CD4-positive, alpha-beta T cell treated with Interleukin-17A for 1 hour (primary cell): ENCODE measurements at places on chromosomes 11 and 22.

- DNase-seq, result no peak
These were observed 1.1 kb upstream of the PHLDB1 start for GRCh38 chr11:118606157-118606843.

GRCh38 chr11:70567680-70568034, 169.3 kb downstream of the CTTN start:
- no peak for DNase-seq

DNA sequence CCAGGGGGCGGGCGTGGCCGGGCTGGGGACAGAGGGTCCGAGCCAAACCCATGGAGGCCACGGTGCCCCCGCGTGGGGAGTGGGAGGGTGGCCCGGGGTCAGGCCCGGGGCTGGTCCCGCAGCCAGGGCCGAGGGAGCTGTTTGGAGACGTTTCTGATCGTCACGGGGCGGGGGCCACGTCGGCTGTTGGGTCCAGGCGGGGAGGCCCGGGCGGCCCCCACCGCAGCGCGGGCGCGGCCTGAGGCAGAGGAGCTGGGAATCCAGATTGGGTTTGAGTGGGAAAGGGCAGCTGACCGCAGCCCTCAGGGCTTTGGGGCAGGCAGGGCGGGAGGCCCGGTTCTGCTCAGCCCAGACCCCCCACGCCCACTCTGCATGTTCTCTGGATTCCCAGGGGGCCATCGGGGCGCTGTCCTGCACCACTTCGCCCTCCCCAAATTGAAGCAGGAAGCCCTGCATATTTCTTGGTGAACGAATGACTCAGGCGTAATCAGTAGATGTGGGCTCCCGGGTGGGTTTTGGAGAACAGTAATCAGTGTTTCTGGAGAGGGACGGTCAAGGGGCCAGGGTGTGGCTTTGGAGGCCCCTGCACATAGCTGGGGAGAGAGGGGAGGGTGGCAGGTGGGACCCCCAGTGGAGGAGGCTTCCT, 583 bp downstream of the MRPL23 start:
- DNase-seq, result no peak

GRCh38 chr11:129999407-129999806, 3.2 kb downstream of the PRDM10 start:
- no peak for DNase-seq

DNA sequence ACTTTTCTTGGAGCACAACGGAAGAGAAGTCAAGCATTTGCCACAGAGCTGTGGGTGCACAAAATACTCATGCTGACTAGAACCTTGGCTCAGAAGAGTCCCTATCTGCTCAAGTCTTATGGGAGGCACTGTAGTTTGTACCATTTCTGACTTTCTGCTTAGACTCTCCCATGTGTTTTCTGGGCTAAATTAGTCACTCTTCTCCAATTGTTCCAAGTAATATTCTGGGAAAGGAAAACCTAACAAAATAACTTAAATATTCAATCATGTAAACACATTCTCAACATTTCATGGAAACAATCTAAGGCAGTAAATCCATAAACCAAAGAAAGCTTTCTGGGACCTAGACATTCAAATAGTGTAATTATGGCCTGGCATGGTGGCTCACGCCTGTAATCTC, 220.7 kb downstream of the SWAP70 start:
- no peak for DNase-seq

DNA sequence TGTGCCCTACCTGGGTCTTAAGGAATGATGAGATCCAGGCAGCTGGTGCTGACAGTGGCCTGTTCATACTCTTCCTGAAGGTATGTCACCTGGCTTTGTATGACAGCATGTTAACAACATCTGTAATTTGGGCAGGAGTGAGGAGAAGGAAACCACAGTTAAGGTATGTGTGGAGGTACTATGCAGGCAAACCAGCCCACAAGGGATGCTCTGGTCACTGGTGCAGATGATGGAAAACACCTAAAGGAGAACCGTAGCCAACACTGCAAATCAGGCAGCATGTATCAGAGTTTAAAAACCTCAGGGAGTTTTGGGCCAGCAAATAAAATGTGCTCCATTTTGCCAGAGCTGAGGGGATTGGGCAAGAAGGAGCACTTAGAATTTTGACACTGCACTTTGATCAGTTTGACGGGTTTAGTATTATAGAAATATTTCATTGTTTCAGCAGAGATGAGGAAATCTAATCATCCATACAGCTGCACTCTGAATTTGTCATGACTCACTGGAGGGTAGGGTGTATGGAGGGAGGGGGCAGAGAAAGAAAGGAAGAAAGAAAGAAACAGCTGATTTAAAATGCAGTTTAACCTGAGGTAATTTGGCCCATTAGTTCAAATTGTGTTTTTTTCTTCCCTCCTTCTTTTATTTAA, 260.9 kb downstream of the KIRREL3 start:
- no peak for DNase-seq

GRCh38 chr22:45930324-45930723, 46.6 kb downstream of the WNT7B start:
- DNase-seq, result no peak

GRCh38 chr11:120810251-120810650, 213.7 kb upstream of the TBCEL start:
- no peak for DNase-seq

GRCh38 chr11:134519788-134520187, 107.7 kb upstream of the B3GAT1 start:
- DNase-seq, result no peak

DNA sequence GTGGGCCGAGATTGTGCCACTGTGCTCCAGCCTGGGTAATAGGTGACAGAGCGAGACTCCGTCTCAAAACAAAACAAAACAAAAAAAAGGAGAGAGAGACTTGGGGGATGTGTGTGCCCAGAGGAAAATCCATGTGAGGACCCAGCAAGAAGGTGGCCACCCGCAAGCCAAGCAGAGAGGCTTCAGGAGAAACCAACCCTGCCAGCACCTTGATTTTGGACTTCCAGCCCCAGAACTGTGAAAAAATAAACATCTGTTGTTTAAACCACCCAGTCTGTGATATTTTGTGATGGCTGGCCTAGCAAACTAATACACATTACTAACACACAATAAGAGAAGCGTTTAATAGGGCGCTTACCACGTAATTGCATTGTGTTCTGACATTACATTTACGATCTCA, 21.2 kb downstream of the TXN2 start:
- DNase-seq, result no peak

DNA sequence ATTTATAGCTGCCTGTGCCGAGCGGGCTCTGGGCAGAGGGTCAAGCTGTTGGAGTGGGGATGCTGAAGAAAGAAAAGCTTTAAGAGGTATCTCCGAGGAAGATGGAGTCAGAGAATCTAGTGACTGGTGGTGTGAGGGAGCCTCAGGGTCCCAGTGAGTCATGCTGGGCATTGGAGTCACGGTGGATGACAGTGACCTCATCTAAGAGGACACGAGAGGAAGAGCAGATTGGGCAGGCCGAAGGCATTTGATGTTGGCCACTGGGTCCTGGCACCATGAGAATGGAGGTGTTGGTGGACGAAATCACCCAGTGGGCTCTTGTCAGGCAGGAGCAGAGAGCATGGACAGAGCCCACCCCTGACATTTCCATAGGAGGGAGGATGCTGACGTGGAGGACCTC, 68.4 kb downstream of the TBC1D22A start:
- no peak for DNase-seq

DNA sequence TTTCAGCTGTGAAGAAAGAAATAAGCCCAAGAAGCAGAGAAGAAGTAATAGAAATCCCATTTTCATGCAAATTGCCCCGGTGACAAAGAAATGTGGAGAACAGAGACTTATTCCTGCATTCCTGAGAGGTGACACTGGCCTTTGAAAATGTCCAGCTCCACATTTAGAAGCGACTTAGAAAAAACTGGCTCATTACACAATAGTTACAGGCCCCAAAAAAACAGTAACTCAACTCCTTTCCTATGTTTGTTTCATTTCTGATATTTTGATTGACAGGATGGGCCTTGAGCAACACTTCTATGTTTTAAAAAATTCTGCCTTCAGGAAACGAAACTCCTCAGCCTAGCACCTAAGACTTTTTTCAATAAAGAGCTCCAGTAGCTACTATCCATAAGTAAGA, 726.9 kb upstream of the TENM4 start:
- DNase-seq, result no peak

GRCh38 chr11:31664129-31664528, 147.0 kb downstream of the PAX6 start:
- DNase-seq, result no peak

- DNase-seq, result no peak
These were observed 31.3 kb upstream of the TEAD1 start for GRCh38 chr11:12642806-12643428.

DNA sequence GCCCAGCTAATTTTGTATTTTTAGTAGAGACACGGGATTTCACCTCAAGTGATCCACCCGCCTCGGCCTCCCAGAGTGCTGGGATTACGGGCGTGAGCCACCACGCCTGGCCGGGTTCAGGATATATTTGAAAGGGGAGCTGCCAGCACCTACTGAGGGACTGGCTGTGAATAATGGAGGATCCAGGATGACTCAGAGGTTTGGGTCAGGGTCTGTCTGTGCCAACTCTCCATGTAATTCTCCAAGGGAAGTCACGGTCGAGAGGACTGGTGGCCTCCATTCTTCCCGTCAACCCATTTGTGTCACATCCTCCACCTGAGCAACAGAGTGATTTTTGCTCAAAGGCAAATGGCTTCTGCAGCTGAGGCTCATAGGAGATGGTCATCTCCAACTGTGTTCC, 3.6 kb upstream of the ARRB1 start:
- DNase-seq, result no peak

- no peak for DNase-seq
These were observed 86.3 kb upstream of the LRRC55 start for GRCh38 chr11:57095417-57095816.

DNA sequence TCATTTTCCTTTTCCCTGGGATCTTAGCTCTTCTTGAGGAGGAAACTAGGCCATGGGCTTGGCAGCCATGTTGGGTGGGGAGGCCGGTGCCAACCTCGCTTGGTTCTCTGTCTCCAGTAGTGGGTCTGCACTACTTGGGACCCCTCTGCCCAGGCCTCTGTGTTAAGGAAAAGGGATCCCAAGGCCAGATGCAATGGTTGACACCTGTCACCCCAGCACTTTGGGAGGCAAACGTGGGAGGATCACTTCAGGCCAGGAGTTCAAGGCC, 1.9 kb upstream of the ZDHHC8 start:
- no peak for DNase-seq

- DNase-seq, result peak; percentile 78
These were observed 71.7 kb downstream of the IGLL5 start for GRCh38 chr22:22959147-22959827.

DNA sequence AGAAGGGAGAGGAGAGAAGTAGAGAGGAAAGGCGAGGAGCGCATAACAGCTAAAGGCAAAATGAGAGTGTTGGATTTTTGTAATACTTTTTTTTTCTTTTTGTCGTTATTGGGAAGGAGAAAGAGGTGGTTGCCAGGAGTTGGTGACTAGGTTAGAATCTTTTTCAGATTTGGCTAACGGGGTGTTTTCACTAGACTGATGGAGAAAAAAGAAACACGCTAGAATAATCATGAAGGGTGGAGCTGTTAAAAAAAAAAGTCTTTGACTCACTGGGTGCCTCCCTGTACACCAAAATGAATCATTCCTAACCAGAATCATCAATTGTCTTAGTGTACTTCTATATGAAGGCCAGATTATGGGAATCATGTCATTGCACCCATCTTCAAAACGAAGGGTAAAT, 12.7 kb downstream of the BLID start:
- DNase-seq, result no peak

DNA sequence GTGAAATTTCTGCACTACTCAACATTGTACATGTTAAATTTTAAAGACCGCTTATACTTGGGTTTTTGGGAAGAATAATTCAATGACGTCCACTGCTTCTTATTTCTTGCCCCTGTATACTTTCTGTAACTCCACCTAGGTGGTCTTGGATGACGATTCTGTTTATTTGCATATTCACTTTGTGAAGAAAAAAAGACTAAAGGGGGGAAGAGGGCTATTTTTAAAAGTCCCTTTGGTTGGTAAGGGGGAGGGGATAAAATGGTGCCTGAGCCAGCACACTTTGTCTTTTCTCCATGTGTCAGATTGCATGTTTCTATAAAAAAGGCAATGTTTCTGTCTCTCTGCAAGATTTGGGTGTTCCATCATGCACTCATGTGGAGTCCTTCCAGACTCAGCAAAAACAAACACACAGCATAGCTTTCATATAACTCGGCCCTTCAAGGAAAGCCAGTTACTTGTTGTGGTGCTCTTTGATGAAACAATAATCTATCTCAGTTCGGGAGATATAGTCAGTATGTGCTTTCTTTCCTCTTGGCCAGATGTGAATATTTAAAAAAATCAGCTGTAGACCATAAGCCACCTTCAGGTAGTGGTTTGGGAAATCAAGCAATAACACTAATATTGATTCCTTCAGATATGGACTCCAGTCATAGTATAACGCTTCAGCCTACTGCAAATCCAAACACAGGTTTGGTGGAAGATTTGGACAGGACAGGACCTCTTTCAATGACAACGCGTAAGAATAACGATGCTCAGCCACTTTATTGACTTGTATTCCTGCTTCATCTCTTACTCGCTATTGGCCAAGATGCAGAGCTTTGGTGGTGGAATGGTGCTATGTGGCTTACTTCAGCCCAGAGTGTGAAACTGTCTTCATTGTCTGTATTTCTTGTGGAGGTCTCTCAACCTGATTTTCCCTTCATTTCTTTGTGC, 68.8 kb downstream of the CD44 start:
- DNase-seq, result no peak

- no peak for DNase-seq
These were observed 25.3 kb upstream of the DDX17 start for GRCh38 chr22:38531251-38531938.

GRCh38 chr11:69419662-69420395, 61.6 kb upstream of the LINC01488 start:
- no peak for DNase-seq

DNA sequence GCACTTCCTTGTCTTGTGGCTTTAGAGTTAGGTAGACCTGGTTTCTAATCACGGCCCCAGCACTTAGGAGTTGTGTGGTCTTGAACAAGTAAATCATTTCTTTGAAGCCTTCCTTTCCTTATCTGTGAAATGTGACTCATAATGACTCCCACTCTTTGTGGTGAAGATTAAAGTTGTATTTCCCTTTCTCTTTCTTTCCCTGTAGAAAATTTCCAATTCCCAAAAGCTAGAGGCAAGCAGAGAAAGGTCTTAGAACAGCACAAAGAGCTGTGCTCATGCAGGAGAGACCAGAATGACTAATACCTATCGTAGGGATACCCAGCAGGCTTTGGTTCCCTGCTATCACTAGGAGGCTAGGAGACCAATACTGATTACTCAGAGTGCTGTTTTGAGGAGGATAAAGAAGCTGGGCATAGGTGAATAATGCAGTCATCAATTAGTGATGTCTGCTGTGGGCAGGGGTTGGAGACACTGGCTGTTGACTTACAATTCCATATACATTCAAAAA, 270.7 kb upstream of the SYN3 start:
- no peak for DNase-seq

DNA sequence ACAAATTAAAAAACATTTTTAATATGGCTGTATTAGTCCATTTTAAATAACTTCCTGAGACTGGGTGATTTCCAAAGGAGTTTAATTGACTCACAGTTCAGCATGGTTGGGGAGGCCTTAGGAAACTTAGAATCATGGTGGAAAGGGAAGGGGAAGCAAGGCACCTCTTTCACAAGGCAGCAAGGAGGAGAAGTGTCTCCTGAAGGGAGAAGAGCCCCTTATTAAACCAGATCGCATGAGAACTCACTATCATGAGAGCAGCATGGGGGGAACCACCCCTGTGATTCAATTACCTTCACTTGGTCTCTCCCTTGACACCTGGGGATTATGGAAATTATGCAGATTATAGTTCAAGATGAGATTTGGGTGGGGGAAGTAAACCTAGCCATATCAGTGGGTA, 488.6 kb downstream of the ETS1 start:
- DNase-seq, result no peak

- no peak for DNase-seq
These were observed 119.0 kb downstream of the MPPED2 start for GRCh38 chr11:30467176-30467575.
